ENCODE measurements at places on chromosomes 4 and X. TPM values are rescaled to one million over a fixed set of nuclear protein-coding genes. Genes with fewer than 3 reads are reported as not detected.

Gene DCK
- total RNA-seq, result 16.6 TPM

- H3K27ac ChIP-seq, result no peak overlapping the region
- no peak overlapping the region for H3K4me3 ChIP-seq
- H3K36me3 ChIP-seq, result no peaks in the 10 kb centered on the region
- H3K4me1 ChIP-seq, result no peaks in the 10 kb centered on the region
- H3K27me3 ChIP-seq, result no peaks in the 10 kb centered on the region
Observed at GRCh38 chrX:138082251-138082650, 516.3 kb downstream of the ZIC3 start.

Gene SORBS2
- 44.9 TPM for total RNA-seq

DNA sequence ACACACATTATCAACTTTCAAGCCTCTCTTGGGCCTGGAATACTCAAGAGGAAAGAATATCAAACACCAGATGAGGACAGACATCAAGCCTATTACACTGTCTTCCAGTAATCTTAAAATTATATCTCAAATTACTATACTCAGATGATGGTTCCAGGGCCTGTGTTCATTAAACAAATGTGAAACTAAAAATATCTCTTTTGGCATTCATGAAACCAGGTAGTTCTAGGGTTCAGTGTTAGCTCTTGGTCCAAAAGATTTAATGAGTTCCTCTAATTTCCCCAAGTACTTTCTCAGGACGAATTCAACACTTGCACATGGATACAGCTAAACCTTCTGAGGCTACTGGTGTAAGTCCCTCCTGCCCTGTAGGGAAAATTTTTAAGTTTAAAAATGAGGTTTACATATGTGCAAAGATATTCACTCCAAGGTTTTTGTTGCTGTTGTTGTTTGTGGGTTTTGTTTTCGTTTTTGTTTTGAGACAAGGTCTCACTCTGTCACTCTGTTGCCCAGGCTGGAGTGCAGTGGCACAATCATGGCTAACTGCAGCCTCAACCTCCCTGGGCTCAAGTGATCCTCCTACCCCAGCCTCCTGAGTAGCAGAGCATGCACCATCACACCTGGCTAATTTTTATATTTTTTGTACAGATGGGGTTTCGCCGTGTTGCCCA lies 79.4 kb downstream of the USP46 start:
- H3K27ac ChIP-seq, result no peak overlapping the region
- no peaks in the 10 kb centered on the region for H3K27me3 ChIP-seq

DNA sequence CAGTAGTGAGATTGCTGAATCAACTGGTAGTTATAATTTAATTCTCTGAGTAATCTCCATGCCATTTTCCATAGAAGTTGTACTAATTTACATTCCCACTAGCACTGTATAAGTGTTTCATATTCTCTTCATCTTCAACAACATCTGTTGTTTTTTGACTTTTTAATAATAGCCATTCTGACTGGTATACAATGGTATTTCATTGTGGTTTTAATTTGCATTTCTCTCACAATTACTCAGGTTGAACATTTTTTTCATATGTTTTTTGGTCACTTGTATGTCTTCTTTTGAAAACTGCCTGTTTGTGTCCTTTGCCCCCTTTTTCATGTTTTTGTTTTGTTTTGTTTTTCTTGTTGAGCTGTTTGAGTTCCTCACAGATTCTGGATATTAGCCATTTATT lies 880.2 kb downstream of the RAPGEF2 start:
- H3K27ac ChIP-seq, result no peak overlapping the region
- H3K4me3 ChIP-seq, result no peak overlapping the region
- DNase-seq, result no peak

GRCh38 chr4:110075083-110075738 lies 123.2 kb downstream of the ELOVL6 start:
- no peak overlapping the region for H3K27ac ChIP-seq
- H3K4me1 ChIP-seq, result no peaks in the 10 kb centered on the region
- H3K36me3 ChIP-seq, result no peaks in the 10 kb centered on the region
- no peak overlapping the region for H3K4me3 ChIP-seq

DNA sequence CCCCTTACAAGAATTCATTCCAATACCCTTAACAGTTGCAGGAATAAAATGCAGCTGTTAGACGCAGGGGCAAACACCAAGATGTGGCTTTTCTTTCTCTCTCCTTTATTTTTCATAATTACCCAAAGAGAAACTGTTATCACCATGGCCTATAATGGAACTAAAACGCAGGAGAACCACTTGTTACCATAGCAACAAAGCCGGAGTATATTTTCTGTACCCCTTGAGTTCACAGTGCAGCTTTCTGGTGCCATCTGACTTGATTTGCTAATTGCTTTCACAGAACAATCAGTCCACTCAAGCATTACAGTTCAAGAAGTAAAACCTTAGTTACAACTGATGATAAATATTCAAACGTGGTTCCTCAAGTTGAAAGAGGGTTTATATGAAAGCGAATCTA lies 157.9 kb downstream of the AMELX start:
- no peaks in the 10 kb centered on the region for H3K36me3 ChIP-seq
- H3K27ac ChIP-seq, result no peak overlapping the region
- no peaks in the 10 kb centered on the region for H3K27me3 ChIP-seq
- no peak overlapping the region for H3K4me3 ChIP-seq
- DNase-seq, result no peak
- H3K4me1 ChIP-seq, result no peaks in the 10 kb centered on the region

GRCh38 chr4:76588274-76588673 lies 153.2 kb downstream of the SHROOM3 start:
- H3K27ac ChIP-seq, result peak overlapping the region; percentile 85
- peaks cover 15% of the 10 kb centered on the region for H3K4me1 ChIP-seq
- peak overlapping the region; percentile 41 for H3K4me3 ChIP-seq

Gene MAGEA9B
- not detected for total RNA-seq

DNA sequence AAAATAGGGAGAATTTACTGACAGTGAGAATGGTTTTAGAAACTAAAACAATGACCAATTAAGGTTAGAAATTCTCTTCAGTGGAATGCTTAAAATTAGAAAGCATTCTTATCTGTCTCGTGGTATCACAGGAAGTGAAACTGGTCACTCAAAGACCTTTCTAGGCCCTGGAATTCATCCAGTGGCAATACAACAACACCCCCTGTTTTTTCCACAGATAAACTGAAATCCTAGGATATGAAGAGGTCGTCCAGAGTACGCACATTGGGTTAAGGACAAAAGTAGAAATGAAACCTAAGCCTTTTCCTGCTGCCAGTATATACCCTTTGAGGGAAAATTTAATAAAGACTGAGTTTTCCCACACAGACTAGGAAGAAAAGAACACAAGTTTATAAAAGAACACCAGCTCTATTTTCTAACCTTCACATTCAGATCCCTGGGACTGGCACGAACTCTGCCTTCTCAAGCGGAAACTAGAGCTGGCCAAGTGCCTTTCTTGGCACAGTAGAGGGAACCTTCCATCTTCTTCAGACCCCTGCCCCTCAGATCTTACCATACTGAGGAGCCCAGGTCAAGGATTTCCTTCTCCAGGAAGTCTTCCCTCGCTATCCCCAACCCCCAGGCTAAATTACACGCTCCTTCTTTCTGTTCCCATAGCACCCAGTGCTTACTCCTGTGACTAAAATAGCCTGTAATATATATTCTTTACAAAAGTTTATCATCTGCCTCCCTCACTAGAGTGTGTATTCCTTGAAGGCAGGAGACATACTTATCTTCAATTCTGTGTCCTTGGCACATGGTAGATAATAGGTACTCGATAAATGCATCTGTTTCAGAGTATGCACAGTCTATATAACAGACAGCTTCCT lies 16.9 kb downstream of the LHFPL1 start:
- no peaks in the 10 kb centered on the region for H3K4me1 ChIP-seq
- no peak overlapping the region for H3K4me3 ChIP-seq
- no peaks in the 10 kb centered on the region for H3K36me3 ChIP-seq
- H3K27me3 ChIP-seq, result no peaks in the 10 kb centered on the region
- no peak overlapping the region for H3K27ac ChIP-seq

Gene IL2RG
- 20.8 TPM for total RNA-seq

- DNase-seq, result no peak
- H3K27me3 ChIP-seq, result no peaks in the 10 kb centered on the region
- H3K4me3 ChIP-seq, result no peak overlapping the region
- H3K27ac ChIP-seq, result no peak overlapping the region
- no peaks in the 10 kb centered on the region for H3K4me1 ChIP-seq
Observed at GRCh38 chr4:99463566-99463965, 28.4 kb upstream of the ADH7 start.

- H3K27me3 ChIP-seq, result no peaks in the 10 kb centered on the region
- no peak overlapping the region for H3K4me3 ChIP-seq
- no peak for DNase-seq
- H3K4me1 ChIP-seq, result no peaks in the 10 kb centered on the region
- H3K27ac ChIP-seq, result no peak overlapping the region
- no peaks in the 10 kb centered on the region for H3K36me3 ChIP-seq
Observed at GRCh38 chrX:68917799-68918198, 89.0 kb downstream of the EFNB1 start.

Gene LDB2
- 139 TPM for total RNA-seq

Gene TLR6
- total RNA-seq, result 9.6 TPM

DNA sequence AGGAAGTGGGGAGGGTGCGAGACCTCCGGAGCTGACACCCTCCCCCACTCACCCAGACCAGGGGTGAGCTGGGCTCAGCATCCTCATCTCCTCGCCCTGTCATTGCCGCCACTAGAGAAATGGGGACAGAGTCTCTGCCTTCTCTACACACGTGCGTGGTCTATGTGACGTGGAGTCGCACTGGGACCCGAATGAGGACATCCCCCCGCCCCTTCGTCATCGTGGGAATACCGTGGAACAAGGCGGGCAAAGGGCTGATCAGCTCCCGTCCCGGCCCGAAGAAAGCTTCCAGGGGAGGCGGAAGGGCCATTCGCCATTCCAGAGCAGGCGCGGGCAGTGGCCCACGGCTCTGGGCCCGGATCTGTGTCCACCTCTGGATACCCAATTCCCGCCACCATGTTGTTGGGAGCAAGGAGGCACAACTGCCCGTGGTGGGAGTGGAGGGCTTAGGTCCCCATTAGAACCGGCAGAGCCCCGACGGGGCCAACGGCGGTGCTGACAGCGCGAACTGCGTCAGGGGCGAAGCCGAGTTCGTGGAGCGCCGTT lies 12.0 kb downstream of the HMX1 start:
- H3K4me1 ChIP-seq, result peaks cover 8% of the 10 kb centered on the region
- peaks cover 100% of the 10 kb centered on the region for H3K27me3 ChIP-seq
- no peaks in the 10 kb centered on the region for H3K36me3 ChIP-seq

DNA sequence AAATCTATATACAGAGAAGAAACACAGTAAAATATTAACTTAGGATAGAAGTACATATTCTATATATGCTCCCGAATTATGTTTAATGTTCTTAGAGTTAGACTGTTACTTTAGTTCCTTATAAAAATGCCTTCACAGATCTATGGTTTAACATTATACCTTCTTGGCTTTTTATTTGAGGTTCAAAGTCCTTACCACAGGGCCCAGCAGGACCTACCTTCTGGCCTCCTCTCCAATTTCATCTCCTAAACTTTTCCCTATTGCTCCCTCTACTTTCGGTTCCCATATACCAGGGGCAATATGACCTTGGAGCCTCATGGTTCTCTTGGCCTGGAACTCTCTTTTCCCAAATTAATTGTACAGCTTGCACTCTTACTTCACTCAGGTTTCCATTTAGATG lies 11.8 kb downstream of the ANKRD37 start:
- H3K4me1 ChIP-seq, result no peaks in the 10 kb centered on the region
- peaks cover 52% of the 10 kb centered on the region for H3K36me3 ChIP-seq
- H3K27me3 ChIP-seq, result no peaks in the 10 kb centered on the region
- no peak overlapping the region for H3K27ac ChIP-seq
- no peak for DNase-seq

Gene ADAMTS3
- 3.6 TPM for total RNA-seq

- H3K27ac ChIP-seq, result no peak overlapping the region
- H3K4me3 ChIP-seq, result no peak overlapping the region
- H3K4me1 ChIP-seq, result no peaks in the 10 kb centered on the region
- H3K27me3 ChIP-seq, result no peaks in the 10 kb centered on the region
- H3K36me3 ChIP-seq, result no peaks in the 10 kb centered on the region
- DNase-seq, result no peak
Observed at GRCh38 chr4:118173126-118173525, 138.8 kb downstream of the NDST3 start.

DNA sequence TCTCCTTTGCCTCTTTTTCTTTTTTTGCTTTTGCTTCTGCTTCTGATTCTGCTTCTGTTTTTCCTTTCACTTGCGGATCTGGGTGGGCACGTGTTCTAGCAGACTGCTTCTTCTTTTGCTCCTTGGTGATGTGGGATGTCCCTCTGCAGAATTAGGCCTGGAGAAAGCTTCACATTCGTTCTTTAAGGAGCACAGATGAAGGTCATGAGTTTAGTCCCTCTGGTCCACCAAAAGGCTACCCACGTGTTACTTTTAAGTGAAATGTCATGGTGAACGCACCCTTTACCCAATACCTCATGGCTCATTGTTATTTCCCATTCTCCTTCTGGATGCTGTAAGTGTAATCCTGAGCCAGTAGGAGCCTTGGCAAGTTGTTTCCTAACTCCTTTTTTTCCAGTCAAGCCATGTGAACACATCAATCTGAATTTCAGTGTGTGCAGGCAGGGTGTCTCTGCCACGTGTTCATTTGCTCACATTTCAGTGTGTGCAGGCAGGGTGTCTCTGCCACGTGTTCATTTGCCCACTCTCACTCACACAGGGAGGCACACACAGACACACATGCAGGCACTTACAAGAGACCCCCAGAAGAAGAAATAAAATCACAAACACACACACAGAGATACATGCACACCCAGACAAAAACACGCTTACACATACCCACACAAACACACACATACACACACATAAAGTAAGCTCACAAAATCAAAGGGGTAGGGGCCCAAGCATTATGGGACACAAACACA lies 36.9 kb downstream of the NBDY start:
- no peaks in the 10 kb centered on the region for H3K27me3 ChIP-seq
- no peaks in the 10 kb centered on the region for H3K36me3 ChIP-seq
- no peak overlapping the region for H3K4me3 ChIP-seq
- H3K27ac ChIP-seq, result no peak overlapping the region

GRCh38 chrX:152445926-152446325 lies 5.2 kb downstream of the GABRA3 start:
- no peaks in the 10 kb centered on the region for H3K27me3 ChIP-seq
- H3K4me3 ChIP-seq, result no peak overlapping the region
- H3K27ac ChIP-seq, result no peak overlapping the region
- no peaks in the 10 kb centered on the region for H3K4me1 ChIP-seq

GRCh38 chrX:29926056-29926455 lies 289.3 kb upstream of the MAGEB2 start:
- no peak overlapping the region for H3K27ac ChIP-seq
- no peaks in the 10 kb centered on the region for H3K27me3 ChIP-seq
- no peaks in the 10 kb centered on the region for H3K36me3 ChIP-seq
- no peaks in the 10 kb centered on the region for H3K4me1 ChIP-seq
- H3K4me3 ChIP-seq, result no peak overlapping the region
